ENCODE measurements at places on chromosomes 3 and 15.
A peak's percentile ranks its signal among the peaks of the same experiment; 100 is the strongest.

DNA sequence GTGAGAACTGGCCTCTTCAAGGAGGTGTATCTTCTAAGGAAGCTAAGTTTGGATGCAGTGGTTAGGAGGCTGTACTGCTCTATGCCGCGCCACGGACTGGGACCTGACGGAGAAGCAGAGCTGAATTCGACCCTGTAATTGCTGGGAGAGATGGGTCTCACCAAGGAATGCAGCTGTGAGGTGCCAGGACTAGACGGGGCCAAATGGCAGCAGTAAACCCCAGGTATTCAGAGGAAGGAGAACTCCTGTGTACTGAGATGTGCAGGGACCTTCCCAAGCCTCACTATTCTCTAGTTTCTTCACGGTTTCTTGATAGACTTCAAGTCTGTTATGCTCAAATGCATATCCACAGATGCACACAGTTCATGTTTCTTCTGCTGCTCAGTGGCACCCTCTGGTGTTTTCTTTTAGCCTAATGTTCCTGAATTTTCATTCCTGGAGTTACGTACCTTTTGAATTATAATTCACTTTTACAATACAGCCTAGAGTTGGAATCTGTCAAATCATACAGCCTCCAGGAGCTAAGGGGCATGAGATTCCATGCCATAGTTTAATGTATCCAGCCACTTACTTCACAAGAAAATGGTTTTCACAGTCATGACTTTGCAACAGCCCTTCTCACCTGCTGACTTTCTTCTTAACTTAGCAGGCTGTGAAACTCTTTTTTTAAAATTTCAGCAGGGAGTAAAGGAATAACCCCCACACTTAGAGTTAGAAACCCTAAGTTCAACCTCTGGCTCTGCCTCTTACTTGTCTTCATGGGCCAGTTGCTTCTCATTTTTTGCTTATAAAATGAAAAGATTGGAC lies 61.8 kb downstream of the GLDN start:
- DNase-seq: no peak

- no peak for DNase-seq
These were observed 512.5 kb downstream of the AGBL1 start for GRCh38 chr15:86591994-86592735.

DNA sequence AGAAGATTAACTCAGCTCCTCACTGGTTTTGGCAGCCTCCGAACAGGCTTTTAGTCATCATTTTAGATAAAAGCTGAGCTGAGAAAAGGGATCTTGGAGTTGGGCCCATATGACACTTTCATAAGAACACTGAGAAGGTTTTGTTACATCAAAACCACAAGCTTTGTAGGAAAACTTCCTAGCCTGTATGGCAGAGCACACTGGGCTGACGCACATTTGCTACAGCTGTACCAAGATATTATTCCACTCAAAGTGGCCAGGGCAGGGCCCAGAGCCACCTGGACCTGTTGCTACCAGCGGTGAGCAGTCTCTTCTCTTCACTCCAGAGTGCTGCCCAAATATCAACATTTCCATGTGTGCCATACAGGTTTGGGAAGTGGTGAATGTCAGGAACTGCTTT lies 160.5 kb upstream of the CCDC54 start:
- DNase-seq: no peak

DNA sequence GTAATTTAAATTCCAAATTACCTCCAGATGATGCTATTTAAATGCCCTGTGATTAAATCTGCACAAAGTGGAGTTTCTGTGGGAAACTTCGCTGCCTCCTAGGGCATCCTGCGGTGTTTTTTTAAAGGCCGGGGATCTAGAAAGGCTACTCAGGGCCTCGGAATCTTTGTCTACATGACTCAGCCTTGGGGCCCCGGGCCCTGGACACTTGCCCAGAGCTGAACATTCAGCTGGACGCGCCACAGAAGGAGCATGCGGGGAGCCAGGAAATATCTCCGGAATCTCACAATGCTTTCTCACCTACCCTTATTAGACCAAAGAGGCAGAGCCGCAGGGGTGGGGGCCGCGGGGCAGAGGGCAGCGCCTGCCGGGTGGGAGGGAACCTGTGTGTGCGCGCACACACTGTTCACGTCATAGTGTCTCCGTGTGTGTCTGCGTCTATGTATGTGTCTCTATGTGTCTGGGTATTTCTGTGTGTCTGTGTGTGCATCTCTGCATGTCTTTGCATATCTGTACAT lies 145.5 kb upstream of the TPM1 start:
- peak; percentile 96 for DNase-seq

GRCh38 chr3:85678713-85679112 lies 719.9 kb downstream of the CADM2 start:
- no peak for DNase-seq

GRCh38 chr3:125236331-125236903 lies 23.9 kb upstream of the SLC12A8 start:
- DNase-seq: no peak
